Kidney tubule cell (primary cell): ENCODE measurements at places on chromosomes 16 and 17.

GRCh38 chr16:11384184-11384955 is 39.1 kb downstream of the RMI2 start:
- no peak for DNase-seq

GRCh38 chr16:80375973-80376372 is 164.8 kb upstream of the DYNLRB2 start:
- peak; percentile 42 for DNase-seq

DNA sequence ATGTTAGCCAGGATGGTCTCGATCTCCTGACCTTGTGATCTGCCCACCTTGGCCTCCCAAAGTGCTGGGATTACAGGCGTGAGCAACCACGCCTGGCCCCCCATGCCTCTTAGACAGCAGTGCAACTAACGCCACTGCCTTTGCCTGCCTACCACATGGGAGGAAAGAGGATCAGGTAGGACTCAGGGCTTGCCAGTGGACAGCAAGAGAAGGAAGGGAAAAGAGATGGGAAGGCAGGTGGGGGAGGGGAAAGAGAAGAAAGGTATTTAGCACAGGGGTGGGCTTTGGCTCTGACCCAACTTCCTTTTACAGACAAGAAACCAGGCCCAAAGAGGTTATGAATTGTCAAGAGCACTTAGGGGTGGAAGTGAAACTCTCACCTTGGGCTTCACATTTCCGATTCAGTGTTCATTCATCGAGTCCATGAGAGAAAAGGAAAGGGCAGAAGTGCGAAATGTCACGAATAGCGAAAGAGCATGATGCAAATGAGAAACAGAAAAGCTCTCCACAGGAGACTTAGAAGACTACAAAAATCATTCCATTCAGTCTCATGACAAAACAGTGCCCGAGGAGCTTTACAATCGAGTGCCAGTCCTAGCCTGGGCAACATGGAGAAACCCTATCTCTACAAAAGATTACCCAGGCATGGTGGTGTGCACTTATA is 36.4 kb downstream of the CDK5R1 start:
- DNase-seq = no peak

- DNase-seq = no peak
Measured at GRCh38 chr17:59327121-59327980, 4.1 kb upstream of the YPEL2 start.

DNA sequence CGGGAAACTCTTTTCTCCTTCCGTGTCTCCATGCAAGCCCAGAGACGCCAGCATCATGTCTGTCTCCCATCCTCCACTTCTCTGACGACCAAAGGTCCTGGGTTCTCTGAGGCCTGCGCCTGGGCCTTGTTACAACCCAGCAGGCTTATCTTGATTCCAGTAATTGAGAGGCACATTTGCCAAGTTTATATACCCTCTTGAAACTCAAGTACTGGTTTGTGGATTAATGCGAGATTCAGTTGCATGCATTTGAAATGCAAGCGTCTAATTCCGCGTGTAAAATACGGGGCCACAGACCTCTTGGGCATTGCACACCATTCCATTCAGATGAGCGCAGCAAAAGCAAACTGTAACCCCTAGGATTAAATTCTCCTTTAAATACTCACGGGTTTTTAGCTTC is 28.7 kb upstream of the CRISPLD2 start:
- no peak for DNase-seq

DNA sequence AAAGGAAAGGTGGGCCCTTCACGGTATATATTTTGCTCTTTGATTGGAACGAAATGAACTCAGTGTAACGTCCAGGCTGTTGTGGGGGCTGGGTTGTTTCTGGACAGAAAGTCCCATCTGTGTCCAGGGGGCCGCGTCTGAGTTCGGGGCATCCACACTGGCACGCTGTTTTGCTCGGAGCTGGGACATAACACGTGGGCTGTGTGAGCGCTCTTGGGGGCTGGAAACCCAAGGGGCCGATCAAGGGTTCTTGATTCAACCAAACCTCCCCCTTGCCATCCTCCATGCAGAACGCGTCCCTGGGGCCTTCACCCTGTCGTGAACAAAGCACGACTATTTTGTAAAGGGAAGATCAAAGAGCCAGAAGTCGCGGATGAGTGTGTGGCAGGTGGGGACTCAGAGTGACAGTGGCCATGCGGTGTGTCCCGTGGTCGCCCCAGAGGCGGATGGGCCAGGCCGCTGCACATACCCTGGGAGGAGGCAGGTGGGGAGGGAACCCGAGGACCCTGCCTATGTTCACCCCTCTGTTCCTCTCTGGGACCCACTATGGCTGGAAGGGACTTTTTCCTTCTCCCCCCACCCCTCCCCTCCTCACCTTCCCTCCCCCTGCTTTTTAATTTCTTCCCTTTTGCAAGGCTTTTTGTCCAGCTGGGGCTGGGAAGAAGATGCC is 387.2 kb downstream of the SEC14L1 start:
- DNase-seq = no peak

DNA sequence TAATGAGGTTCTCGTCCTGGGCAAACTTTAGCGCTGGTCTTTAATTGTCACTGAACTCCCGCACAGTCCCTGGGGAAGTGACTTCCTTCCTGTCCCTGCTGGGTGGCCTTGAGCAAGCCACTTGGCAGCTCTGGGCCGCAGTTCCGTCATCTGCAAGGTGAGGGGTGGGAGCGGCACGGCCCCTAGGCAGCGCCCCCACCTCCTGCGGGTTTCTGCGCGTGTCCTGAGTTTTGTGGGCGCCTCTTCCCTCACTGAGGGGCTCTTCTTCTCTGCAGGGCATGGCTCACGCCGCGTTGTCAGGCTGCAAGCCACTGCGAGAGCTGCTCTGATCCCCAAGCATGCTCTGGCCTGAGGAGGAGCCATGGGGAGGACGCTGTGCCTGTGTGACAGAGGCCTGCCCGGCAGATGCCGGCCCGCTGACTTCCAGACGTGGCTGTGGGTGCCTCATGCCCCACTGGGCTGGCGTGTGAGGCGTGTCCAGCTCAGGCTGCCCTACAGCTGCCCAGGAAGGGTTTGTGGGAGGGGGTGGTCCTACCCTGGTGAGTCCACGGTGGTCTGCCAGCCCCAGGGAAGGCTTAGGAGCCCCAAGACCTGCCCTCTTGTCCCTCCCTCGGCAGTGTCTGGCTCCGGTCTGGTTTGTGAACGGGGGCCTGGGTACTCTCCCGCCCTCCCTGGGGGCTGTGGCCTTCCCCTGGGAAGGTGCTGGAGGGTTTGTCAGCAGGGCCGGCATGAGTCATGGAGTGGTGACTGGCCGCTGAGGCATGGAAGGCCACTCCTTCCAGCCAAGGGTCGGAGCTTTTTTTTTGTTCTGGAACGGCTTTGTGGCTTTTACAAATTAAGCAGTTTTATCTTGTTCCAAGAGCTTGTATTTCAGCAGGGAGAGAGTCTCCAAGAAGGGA is 182.0 kb downstream of the SEC14L1 start:
- peak; percentile 97 for DNase-seq

GRCh38 chr16:66250686-66251431 is 115.6 kb upstream of the CDH5 start:
- DNase-seq = no peak

DNA sequence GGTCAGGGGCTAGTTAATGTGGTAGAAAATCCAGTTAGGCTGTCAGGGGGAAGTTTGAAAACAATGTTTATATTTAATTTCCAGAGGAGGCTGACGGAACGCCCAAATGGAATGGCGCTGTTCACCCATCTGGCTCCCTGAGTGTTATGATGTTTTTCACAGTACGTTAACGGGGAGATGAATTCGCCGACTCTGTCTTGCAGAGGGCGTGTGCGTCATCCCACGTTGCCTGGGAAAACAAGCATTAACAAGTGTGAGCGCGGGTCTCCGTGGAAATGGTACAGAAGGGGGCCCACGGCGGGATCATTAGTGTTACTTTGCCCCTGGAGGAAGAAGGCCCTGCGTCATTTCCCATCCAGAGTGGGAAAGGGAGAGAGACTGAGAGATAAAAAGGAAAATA is 29.6 kb downstream of the RGS9 start:
- no peak for DNase-seq

DNA sequence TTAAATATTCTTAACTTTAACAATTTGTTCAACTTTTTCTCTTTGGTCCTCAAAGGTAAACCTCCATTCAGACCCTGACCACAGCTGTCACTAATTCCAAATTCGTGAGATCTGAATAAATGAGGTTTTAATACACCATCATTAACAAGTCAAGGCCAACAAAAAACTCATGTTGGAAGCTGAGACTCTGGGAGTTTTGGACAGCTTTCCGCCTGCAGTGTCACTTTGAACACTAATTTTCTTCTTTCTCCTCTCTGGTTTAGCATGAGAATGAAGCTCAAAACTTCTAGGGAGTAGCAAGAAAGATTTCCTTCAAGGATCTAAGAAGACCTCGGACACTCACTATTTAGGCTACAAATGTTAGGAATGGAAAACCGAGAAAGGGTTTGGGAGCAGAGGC is 32.7 kb upstream of the DNAH9 start:
- no peak for DNase-seq

GRCh38 chr17:79290726-79291125 is 216.1 kb downstream of the ENGASE start:
- no peak for DNase-seq

DNA sequence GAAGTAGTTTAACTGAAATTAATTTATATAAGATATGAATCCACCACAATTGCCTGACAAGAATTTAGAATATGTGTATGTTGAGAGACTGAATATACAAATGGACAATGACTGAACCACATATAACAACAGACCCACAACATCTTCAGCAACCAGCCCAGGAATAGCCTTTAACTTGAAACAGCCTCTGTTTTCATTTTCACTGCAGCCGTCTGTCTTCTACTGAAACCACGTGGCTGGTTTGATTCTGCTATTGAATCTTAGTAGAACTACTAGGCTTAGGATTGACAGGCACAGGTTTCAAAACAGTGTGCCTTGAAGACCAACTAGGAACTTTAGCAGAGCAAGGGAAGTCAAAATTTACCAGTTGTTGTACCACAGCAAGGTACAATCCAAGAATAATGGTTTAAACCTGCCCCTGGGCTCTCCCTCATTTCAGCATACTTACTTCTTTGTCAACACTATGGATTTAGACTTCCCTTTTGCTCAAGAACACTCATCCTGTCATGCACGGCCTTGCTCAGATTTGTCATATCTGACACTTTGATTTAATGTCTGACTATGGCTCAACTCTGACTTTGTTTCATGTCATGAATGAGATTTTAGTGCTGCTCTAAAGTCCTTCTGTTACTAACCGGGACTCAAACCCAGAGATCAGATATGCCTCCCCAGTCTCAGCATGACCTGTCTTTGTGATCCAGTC is 355.0 kb downstream of the KIF2B start:
- no peak for DNase-seq

DNA sequence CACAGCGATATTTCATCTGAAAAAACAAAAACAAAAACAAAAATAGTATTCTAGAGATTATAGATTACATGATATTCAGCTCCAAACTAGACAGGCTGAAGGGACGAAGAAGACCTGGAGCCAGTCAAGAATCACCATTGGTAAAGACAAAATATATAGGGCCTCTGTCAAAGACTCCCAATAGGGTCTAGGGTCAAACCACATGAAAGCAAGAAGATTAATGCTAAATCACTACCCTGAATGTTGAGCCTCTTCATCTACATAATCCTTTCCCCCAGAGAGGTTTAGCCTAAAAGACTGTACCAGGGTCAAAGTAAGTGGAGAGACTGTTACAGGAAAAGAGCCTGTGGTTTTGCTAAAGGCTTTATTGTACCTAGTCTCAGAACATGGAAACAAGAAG is 10.8 kb upstream of the NME1 start:
- no peak for DNase-seq

GRCh38 chr17:17028059-17028877 is 14.0 kb upstream of the MPRIP start:
- DNase-seq = peak; percentile 98
